ENCODE measurements at places on chromosomes 4 and X. TPM values are rescaled to one million over a fixed set of nuclear protein-coding genes. Genes with fewer than 3 reads are reported as not detected.

FDCSP gene
- not detected for total RNA-seq

RPA4 gene
- 2.6 TPM for total RNA-seq

PNMA6A gene
- total RNA-seq, result 0.55 TPM

CCDC120 gene
- 16.9 TPM for total RNA-seq

GAGE12J gene
- not detected for total RNA-seq

SLC34A2 gene
- total RNA-seq, result 2.5 TPM

GRCh38 chr4:171035909-171036308, 777.3 kb upstream of the GALNTL6 start:
- no peak for DNase-seq

DNA sequence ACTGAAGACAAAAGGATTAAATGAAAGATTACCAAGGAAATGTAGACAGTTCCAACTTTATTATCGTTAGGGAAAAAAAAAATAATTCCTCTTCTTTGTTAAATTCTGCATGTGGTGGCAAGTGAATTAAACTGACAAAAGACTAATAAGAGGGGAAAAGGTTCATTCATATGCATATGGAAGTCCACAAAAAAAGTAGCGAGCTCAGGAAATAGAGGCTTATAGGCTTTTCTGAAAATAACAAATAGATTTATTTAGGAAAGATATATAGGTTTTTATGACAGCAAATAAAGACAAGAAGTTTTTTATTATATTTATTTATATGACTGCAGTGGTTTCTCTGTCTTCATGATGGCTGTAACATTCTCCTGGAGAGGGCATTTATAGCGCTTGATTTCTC, 246.0 kb downstream of the NAF1 start:
- DNase-seq, result no peak

DNA sequence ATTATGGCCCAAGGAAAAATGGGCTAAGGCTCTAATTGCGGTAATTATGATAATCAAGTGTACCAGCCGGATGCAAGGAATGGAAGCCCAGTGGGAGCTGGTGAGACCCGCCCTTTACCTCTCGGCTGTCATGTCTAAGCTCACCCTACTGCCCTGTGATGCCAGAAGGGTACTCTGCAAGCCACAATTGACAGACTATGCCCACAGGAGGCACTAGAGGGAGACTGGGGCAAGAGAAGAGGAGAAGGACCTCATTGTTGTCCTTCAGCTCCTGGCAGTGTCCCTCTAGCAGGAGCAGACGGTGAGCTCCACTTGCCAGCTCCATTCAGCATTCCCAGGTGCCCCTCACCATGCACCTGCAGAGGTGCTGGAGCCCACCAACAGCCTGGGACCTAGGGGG, 141.8 kb downstream of the SMIM20 start:
- DNase-seq, result no peak

DNA sequence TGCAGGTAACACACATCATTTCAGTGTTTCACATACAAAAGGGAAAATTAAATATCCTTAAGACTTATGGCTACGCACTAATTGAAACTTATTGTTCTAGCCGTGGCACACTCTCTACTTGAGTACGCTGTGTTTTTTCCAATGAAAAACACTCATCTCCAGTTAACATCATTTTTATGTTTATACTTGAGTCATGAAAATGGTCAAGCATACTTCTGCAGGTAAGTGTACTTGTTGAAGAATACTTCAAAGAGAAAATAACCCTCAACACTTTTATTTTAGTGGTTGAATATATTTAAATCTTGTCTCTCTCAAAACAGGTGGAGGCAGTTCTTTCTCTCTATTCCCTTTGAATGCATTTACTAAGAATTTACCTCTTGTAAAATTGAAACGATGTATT, 538.7 kb upstream of the PCDH7 start:
- DNase-seq, result no peak

- no peak for DNase-seq
These were observed 313.6 kb upstream of the DKK2 start for GRCh38 chr4:107349732-107350131.

Measured in ureter (tissue), 1 donor.